ENCODE measurements at places on chromosomes 6 and 20.

DNA sequence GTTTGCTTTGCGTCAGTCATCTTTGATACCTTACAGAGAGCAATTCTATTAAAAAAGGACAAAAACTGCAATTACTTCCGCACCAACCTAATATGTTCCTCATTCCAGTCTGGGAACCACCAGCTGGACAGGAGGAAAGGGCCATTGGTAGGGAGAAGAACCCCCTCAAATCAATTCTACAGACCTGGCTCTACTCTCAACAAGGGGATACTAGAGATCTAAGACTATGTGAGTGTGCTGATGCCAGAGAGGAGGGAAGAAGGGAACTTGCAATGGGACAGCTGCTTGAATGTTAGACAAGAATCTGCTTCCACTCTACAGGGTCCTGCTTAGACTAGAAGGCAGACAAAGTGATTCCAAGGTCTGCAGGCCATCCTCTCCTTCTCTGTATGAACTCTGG is 13.3 kb downstream of the MRPS18A start:
- DNase-seq, result no peak

- no peak for DNase-seq
Observed at GRCh38 chr20:5810800-5811422, 60.7 kb downstream of the SHLD1 start.

DNA sequence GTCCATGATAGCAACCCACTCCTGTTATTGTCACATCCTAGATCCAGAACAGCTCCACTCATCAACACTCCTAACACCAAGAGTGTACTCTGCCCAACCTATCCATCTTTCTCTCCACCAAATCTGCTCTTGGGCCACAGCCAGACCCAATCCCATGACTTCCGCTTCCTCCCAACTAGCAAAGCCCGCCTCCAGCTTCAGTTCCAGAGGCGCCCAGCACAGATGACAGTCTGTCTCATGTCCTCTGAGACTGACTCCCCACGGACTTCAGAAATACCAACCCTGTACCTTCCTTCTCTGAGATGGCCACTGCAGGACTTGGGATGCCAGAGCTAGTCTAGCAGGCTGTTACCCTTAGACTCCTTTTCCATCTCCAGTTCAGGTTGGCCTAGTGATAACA is 48.6 kb downstream of the DTNBP1 start:
- DNase-seq, result no peak

DNA sequence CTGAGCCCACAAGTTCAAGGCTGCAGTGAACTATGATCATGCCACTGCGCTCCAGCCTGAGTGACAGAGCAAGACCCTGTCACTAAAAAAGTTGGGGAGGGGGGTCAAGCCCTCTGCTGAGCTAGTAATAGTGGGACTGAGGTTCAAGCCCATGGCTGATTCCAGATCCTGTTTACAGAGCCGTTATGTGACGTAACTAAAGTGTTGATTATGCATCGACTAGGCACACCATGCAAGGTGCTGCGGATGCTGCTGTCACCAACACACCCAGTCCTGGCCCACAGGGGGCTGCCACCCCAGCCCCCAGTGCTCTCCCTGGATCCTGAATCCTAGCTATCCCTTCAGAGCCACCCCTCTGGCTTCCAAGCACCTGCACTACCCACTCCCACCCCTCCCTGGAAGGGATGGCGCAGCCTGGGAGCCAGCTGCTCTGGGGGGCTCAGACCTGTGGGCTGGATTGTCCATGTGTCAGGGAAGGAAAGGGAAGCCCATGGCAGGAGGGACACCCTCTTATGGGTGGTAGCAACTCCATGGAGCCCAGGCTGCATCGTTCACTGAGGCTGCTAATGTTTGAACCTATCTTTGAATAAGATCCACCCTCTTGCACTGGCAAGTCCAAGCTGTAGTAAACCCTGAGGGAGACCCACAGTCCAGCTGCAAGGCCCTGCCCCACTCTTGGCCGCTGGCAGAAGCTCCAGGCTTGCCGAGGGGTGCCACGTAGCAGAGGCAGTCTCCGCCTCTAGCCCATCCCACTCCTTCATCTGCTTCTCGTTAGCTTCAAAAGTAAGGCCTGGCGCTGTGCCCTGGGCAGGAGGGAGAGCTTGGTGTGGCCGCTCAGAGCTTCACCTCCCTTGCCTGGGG is 95.0 kb downstream of the SNX5 start:
- DNase-seq, result no peak

GRCh38 chr6:124963416-124963785 is 1.2 kb downstream of the RNF217 start:
- peak; percentile 17 for DNase-seq

- no peak for DNase-seq
Observed at GRCh38 chr6:39375405-39375804, 52.9 kb upstream of the KCNK16 start.

- DNase-seq, result no peak
Observed at GRCh38 chr6:151257985-151258445, 18.2 kb downstream of the AKAP12 start.

- no peak for DNase-seq
Observed at GRCh38 chr6:99305021-99305554, 44.4 kb downstream of the FAXC start.

DNA sequence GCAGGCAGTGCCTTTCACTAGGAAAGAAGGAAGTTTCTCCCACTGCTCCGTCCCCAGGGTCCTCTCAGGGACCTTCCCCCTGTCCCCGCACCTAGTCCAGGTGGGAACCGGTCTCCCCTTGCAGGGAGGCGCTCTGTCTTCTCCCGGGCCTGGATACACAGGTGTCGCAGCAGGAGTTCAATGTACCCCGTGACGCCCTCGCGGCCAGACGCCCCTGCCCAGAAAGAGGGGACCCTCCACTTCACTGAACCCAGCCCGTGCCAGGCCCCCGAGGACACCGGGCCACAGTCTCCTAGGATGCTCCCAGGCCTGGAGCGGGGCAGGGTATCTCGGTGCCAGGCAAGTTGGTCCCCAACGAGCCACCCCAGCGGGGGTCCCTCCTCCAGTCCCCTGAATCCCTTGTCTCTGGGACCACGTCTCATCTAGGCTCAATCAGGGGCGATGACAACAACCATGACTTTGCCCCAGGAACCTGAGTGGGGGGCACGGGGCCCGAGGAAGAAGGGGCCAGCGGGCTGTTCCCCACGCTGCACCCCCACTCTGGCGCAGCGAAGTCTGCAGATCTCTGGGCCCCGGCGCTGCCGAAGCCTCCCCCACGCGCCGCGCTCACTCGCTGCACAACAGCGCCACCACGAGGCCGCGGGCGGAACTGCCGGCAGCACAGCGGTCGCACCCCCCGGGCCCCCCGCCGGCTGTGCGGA is 103.0 kb downstream of the EDN3 start:
- no peak for DNase-seq

DNA sequence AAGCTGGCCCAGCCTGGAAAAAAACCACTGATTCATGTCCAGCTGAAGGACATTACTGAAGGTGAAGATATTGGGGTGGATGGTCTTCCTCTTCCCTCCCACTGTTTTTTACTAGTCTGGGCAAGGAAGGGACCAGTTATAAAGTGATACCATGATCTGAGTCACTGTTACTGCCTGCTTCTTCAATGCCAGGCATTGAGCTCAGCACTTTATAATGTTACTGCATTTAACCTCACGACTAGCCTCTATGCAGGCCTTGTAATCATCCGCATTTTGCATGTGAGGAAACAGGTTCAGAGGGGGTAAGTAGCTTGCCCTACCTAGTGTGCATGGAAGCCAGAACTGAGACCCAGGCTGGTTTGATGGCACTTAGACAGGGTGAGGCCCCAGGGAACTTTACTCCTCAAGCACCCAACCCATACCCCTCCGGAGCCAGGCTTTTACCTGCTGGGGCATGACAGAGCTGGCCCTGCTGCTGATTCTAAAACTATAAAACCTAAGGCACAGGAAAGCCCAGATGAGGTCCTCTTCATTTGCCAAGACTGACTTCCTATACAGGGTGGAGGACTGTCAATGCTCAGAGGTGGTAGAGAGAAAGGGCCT is 11.0 kb upstream of the KCNK5 start:
- DNase-seq, result no peak

DNA sequence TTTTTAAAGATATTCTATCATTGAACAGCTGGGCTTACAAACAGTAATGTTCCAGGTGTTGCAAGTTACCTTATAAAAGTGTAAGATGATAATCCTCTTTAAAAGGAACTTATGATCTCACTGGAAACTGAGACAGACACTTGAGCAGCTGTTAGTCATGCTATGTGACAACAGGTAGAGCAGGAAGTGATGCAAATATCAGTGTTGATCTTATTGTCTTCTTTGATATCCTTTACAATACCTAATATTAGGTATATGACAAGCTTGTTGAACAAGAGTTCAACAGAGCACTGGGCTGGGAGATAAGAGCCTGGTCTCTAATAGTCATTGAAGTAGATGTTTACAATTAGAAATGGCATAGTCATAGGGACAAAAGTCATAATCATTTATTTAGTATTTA is 150.0 kb downstream of the UBE3D start:
- DNase-seq, result no peak

- DNase-seq, result no peak
Observed at GRCh38 chr20:39266989-39267388, 304.8 kb downstream of the DHX35 start.

DNA sequence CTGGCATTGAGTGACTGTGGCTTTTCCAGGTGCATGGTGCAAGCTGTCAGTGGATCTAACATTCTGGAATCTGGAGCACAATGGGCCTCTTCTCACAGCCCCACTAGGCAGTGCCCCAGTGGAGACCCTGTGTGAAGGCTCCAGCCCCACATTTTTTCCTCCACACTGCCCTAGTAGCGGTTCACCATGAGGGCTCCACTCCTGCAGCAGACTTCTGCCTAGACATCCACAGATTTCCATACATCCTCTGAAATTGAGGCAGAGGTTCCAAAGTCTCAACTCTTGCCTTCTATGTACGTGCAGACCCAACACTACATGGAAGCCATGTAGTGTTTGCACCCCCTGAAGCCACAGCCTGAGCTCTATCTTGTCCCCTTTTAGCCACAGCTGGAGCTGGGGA is 118.0 kb upstream of the BMP5 start:
- no peak for DNase-seq

- no peak for DNase-seq
Observed at GRCh38 chr6:156982168-156982567, 205.0 kb downstream of the ARID1B start.

DNA sequence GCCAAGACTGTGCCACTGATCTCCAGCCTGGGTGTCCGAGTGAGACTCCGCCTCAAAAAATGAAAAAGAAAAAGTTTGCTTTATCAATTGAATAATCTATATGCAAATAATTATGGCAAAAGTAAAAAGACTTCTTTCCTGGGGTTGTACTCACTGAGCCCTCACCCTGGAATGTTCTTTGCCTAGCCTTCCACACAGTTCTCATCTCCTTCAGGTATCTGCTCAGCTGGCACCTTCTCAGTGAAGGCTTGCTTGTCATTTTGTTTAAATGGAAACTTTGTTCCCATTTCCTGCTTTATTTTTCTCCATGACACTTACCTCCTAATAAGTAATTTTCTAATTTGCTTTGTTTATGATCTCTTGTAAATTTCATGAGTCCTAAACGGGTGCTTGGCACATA is 96.7 kb downstream of the SGK1 start:
- no peak for DNase-seq

- no peak for DNase-seq
Observed at GRCh38 chr6:166955865-166956443, 396 bp downstream of the RNASET2 start.

DNA sequence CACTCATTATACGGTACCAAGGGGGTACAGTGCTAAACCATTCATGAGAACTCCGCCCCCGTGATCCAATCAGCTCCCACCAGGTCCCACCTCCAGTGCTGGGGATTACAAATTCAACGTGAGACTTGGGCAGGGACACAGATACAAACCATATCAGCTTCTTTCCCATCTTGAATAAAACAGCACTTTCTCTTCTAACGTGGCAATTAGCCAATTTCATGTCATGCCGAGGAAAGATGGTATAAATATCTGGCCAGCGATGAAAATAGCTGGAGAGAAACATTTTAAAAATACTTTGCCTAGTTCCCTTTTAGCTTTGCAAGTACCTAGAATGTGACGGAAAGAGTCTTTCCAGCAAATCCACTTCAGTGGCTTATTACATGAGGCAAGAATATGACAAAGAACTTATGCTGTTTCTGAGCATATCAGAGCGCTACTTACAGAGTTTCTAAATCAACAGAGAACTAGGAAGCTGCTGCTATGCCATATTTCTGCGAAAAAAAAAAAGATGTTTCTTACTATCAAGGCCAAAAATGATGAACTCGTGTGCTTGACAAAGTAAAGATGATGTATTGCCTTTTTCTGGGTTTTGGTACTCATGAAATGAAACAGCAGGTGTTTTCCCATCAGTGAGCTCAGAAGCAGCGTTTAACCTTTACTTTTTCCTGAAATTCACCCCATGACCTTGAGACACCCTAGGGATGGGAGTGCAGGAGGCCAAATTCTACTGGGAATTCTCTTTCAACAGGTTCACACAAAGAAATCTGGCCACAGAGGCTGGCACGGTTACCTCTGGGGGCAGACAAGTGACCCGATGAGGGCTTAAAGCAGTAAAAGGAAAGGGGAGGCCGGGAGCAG is 37.9 kb downstream of the AGPAT4 start:
- DNase-seq, result no peak

DNA sequence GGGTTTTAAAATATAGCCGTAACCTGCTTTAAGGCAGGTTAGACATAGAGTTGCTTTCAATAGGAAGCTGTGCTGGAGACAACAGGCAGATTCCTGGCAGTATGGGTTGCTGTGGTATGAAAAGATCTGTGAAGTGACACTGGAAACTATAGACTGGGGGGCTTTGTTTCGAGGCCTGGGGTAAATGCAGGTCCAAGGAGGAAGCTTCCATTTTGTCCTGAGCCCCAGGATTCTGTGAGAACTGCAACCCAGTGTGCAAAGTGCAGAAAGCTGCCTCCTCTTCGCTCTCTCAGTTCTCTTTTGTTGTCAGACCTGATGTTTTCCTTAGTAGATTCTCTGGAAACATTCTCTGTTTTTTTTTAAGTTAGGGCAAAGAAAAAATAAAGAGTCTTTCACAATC is 86.9 kb downstream of the LYRM4 start:
- no peak for DNase-seq

GRCh38 chr20:37243076-37243936 is 18.3 kb downstream of the GHRH start:
- no peak for DNase-seq

DNA sequence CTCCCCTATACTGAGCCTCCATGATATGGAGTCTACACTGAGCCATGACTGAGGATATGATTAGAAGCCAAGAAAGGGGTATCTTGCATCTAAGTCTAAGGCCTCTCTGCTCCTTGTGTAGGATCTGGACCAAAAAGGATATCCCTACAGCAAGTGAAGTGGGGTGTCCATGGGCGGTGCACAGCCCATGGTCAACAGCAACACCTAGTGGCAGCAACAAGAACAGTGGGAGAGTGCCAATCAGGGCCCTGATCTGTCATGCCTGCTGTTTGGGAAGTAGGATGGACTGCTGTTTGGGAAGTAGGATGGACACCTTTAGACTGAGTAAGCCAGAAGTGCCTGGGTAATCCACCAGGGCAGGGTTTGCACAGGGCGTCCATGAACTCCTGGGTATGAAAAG is 22.4 kb downstream of the PTGIS start:
- DNase-seq, result no peak

- no peak for DNase-seq
Observed at GRCh38 chr6:168122521-168122920, 43.5 kb upstream of the FRMD1 start.

- no peak for DNase-seq
Observed at GRCh38 chr20:11918981-11919380, 1.3 kb downstream of the BTBD3 start.

- DNase-seq, result no peak
Observed at GRCh38 chr20:2917266-2917665, 44.0 kb downstream of the PTPRA start.

Measured in RCC 7860 (cell line).